ENCODE measurements at places on chromosomes 4 and X. TPM values are rescaled to one million over a fixed set of nuclear protein-coding genes. Genes with fewer than 3 reads are reported as not detected.

The XAGE2 gene
- total RNA-seq: not detected

The COL4A6 gene
- not detected for total RNA-seq

The SEC24B gene
- 38.0 TPM for total RNA-seq

DNA sequence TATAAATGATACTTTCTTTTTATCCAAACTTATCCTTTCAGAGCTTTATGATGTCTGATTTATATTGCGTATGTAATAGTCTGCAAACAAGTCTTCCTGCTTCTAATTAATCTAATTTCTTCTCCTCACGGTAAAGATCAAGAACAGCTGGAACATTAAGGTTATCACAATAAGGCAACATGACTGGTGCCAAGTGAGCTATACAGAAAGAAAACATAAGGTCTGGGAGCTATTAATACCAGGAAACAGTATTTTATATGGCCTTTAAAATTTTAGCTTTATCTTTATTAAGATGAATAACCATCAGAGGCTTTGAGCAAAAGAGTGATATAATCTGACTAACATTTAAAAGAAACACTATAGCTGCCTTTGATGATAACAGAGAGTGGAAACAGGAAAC is 28.7 kb upstream of the CABS1 start:
- H3K27ac ChIP-seq: no peak overlapping the region
- H3K36me3 ChIP-seq: no peaks in the 10 kb centered on the region
- H3K4me1 ChIP-seq: no peaks in the 10 kb centered on the region
- no peak for DNase-seq
- H3K27me3 ChIP-seq: no peaks in the 10 kb centered on the region

DNA sequence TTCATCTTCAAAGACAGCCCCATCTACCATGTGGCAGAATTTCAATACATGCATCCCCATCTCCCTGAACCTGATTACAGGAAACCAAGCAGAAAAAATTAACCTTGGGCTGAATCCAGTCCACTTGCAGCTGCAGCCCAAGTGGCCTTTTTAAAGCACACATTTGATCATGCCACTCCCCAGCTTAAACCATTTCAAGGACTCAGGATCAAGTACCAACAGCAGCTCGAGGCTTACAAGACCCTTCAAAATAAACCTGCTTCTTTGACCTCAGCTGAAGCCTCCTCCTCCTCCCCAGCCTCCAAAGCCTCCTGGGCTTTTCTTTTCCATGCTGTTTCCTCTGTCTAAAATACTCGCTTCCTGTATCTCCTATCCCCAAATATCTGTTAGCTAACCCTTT is 50.7 kb upstream of the KIT start:
- no peak overlapping the region for H3K4me3 ChIP-seq
- H3K27ac ChIP-seq: no peak overlapping the region
- H3K4me1 ChIP-seq: no peaks in the 10 kb centered on the region

- H3K4me1 ChIP-seq: no peaks in the 10 kb centered on the region
- no peaks in the 10 kb centered on the region for H3K36me3 ChIP-seq
- no peak overlapping the region for H3K4me3 ChIP-seq
- no peaks in the 10 kb centered on the region for H3K27me3 ChIP-seq
- DNase-seq: no peak
These were observed 105.0 kb downstream of the SLC2A9 start for GRCh38 chr4:9916346-9916745.

- H3K4me1 ChIP-seq: no peaks in the 10 kb centered on the region
- H3K36me3 ChIP-seq: no peaks in the 10 kb centered on the region
- no peak overlapping the region for H3K27ac ChIP-seq
- H3K27me3 ChIP-seq: no peaks in the 10 kb centered on the region
These were observed 586.6 kb downstream of the TLL1 start for GRCh38 chr4:166459621-166460020.

DNA sequence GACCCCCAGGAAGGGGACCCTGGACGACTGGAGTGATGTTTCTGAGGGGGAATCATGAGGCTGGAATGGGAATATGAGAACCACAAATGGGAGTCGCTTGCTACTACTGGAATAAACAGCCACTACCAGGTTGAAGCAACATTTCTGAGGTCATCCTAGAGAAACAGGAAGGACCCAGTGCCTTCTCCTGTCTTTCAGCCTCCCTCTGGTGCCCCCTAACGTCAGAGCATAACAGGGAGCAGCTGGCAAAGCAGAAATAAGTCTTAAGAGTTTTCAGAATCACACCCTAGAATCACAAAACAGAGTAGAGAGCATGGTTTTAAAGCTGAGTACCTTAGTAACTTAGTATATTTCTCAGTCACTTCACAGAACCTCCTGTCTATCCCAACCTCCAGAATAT is 347.8 kb upstream of the PITX2 start:
- no peaks in the 10 kb centered on the region for H3K27me3 ChIP-seq
- no peaks in the 10 kb centered on the region for H3K36me3 ChIP-seq
- no peak overlapping the region for H3K4me3 ChIP-seq

Measured in right lobe of liver (tissue), 6 donors.